ENCODE measurements at places on chromosomes 2 and 18.

GRCh38 chr2:128310094-128310716 is 8.5 kb downstream of the HS6ST1 start:
- DNase-seq: no peak

- DNase-seq: no peak
Observed at GRCh38 chr18:23578067-23578701, 8.1 kb downstream of the NPC1 start.

DNA sequence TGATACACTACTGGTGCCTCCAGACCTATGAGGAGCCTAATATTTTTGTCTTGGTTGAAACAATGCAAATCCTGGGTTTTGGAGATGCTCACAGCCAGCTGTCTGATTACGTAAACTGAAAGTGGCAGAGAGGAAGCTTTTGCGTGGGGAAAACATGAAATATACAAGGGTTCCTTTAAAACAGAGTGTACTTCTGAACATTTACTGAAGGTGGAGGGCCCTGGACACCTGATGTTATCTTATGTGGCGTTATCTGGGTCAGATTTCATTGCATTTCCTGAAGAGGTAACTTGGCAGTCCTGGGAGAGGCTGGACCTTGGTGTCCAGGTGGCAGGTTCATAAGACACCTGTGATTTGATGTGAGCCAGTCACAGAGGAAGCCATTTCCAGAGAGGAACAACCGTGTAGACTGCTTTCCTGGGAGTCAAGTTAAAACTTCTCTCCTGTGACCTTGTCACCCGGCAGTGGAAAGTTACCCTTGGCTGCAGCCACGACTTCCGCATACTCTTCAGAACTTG is 105.0 kb downstream of the NEDD4L start:
- DNase-seq: no peak

GRCh38 chr2:39385172-39385571 is 51.9 kb downstream of the MAP4K3 start:
- no peak for DNase-seq

GRCh38 chr2:225779829-225780228 is 380.3 kb downstream of the NYAP2 start:
- no peak for DNase-seq

GRCh38 chr2:46134531-46135227 is 162.5 kb upstream of the EPAS1 start:
- DNase-seq: no peak
